SW 1271 (cell line): ENCODE measurements at places on chromosomes 3 and 15.
A peak's percentile ranks its signal among the peaks of the same experiment; 100 is the strongest.

GRCh38 chr3:195809291-195809785 is 2.4 kb downstream of the MUC4 start:
- DNase-seq, result no peak

DNA sequence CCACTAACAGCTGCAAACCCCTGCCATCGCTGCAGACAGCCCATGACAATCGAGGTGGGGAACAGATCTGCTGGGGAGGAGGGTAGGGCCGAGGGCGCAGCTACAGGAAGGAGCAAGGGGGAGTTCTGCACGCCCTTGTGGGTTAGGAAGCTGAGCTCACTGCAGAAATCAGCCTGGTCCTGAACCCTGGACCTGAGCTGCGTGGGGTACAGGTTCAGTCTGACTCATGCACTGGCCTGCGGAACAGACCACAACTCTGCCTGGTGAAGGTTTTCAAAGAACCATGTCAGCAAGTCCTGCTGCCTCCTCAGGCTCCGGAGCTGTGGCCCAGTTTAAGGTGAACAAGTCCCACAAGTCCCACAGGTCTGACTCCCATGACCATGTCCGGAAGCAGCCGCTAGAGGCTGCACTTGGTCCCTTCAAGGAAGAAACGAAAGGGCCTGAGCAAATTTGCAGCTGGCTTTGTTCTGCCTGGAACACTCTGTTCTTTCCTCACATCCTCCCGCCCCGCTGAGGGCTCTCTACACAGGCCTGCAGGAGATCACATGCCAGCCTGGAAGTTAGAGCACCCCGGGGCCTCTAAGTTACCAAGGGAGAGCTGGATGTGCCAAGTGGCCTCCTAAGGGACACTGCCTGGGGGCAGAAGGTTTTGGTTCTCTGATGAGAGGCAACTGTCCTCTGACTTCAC is 49.4 kb upstream of the AKAP13 start:
- peak; percentile 84 for DNase-seq

DNA sequence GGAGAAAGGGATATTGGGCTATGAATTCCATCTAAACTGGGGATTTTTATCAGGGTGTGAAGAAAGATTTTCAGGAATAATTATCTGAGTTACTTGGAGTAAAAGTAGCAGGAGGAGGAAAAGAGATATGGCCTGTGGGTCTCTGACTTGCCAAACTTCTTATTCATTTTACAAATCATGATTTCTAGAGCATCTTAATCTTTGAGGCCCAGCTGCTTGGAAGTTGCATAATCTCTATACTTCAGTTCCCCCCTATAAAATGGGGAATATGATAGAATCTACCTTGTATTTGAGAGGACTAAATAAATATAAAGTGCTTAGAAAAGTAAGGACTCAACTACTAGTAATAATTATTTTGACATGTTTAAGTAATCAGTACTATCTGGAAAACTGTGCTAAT is 11.0 kb upstream of the GABPB1 start:
- no peak for DNase-seq

DNA sequence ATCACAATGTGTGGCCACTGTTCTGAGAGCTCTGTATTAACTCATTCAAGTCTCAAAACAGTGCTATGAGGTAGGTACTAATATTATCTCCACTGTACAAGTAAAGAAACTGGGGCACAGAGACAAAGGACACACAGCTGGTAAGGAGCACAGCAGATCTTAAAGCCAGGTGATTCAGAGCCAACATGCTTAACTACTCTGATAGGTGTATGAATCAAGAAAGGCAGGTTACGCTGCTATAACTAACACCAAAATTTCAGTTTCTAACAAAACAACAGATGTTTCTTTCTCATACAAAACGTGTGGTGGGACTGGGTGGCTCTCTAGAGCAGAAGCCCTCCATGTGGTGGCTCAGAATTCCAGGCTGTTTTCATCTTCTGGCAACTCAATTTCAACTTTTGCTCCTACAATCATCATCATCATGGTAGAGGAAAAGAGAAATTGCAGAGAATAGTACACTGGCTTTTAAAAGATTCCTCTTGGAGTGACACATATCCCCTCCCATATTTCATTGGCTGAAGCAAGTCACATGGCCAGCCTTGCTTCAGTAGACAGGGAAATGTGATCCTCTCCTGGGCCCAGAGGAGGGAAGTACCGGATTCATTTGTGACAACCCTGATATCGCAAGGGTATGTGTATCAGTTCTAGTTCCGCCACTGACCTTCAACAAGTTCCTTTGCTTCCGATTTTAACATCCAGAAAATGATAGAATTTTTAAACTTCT is 126.2 kb upstream of the PTX3 start:
- no peak for DNase-seq

DNA sequence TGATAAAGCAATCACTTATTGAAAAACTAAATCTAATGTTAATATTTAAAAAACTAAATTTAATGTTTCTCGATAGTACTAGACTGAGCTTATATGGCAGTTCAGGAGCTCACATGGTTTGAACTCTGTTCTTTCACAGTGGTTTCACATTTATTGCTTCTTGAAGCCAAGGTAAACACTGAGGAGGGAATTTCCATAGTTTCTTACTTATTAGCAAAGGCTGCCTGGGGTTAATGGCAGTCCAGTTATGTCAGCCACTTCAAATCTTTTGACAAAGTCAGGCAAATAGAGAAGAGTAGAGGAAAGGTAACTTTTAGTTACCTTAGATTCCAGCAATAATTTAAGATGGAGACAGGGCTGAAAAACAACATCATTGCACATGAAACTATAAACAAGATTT is 831.5 kb downstream of the ROBO2 start:
- DNase-seq, result no peak

- DNase-seq, result no peak
Observed at GRCh38 chr3:103025880-103026279, 591.1 kb downstream of the ZPLD1 start.

- no peak for DNase-seq
Observed at GRCh38 chr3:126464494-126464893, 11.2 kb downstream of the ZXDC start.

GRCh38 chr15:73608941-73609340 is 24.2 kb downstream of the NPTN start:
- DNase-seq, result no peak

DNA sequence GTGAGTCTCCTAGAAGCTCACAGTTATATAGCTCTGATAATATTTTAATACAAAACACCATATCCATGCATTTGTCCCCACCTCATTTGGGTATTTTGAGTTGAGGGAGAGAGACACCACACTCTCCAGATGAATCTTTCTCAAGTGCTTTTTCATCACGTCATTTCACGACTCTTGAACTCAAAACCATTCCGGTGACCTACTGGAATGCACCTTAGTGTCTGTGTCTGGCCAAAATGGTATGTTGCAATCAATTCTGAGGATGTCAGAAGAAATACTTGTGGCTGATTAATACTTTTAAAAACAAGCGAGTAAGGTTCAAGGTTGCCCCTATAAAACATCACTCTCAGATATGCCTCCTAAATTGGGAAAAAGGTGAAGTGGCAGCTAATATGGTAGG is 352.6 kb upstream of the ICE2 start:
- no peak for DNase-seq

- no peak for DNase-seq
Observed at GRCh38 chr3:107092121-107092520, 285.1 kb upstream of the CCDC54 start.

DNA sequence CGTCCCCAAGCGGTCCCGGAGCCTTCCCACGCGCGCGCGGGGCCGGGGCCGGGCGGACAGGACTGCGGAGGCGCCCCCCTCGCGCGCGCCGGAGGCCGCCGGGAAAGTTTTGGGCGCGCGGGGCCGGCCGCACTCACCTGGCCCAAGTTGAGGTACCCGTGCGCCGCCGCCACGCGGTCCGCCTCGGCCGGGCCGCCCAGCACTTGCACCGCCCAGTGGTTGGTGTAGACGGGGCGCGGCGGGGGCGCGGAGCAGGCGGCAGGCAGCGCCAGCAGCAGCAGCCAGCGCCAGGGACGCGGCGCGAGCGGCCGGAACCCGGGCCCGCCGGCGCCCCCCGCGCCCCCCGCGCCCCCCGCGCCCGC is 289 bp downstream of the PCSK6 start:
- DNase-seq, result no peak

- DNase-seq, result no peak
Observed at GRCh38 chr3:178159691-178160220, 376.5 kb upstream of the KCNMB2 start.

DNA sequence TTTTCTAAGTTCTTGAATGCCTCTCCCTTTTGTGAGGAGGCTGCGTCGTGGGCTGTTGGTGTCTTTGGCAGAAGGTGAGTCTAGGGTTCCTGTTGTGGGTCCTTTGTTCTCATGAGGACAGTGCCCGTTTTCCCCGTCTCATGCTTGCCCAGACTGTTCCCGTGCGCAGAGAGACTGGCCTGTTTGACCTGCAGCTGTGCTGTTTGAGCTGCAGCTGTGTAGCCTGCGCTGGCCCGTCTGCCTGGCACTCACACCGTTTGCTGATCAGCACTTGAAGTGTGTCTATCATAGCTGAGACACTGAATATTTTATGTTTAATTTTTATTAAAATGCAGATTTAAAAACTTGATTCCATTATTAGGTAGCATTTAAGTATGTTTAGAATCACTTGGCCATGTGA is 9.9 kb downstream of the GOLGA6L2 start:
- DNase-seq, result no peak

GRCh38 chr15:45117308-45118130 is 3.4 kb downstream of the DUOXA2 start:
- no peak for DNase-seq

DNA sequence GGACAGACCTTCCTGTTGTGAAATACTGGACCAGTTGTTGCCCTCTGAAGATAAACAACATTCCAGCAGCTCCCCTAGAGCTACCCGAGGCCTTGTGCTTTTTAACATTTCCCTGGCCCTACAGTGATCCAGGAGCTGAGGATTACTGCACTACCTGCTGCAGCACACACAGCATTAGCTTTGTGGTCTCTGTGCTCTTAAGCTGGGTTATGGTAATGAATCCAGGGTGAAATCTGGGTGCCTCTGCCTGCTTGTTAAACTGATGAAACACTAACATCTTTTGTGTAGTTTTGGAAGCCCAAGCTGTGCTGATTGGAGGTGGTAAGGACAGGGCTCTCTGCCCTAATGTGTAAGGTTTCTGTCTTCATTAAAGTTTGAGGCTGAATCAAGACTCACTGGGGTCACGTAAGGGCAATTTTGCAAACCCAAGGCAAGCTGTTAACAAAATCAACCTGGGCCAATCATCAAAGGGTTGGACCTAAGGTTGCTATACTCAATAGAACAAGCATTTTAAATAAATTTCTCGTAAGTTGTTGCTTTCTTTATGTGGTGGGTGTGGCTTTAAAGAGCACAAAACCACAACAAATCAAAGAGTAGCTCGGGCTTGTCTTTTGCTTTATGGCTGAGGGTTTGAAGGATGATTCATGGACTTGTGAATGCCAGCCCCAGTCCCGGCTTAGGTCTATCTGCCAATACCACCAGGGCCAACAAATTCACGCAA is 183.9 kb downstream of the TPRG1 start:
- no peak for DNase-seq

GRCh38 chr3:88626456-88627120 is 476.8 kb downstream of the C3orf38 start:
- no peak for DNase-seq

- no peak for DNase-seq
Observed at GRCh38 chr15:74868059-74868458, 5.1 kb downstream of the SCAMP2 start.

GRCh38 chr15:82178061-82178460 is 84.5 kb downstream of the EFL1 start:
- no peak for DNase-seq

DNA sequence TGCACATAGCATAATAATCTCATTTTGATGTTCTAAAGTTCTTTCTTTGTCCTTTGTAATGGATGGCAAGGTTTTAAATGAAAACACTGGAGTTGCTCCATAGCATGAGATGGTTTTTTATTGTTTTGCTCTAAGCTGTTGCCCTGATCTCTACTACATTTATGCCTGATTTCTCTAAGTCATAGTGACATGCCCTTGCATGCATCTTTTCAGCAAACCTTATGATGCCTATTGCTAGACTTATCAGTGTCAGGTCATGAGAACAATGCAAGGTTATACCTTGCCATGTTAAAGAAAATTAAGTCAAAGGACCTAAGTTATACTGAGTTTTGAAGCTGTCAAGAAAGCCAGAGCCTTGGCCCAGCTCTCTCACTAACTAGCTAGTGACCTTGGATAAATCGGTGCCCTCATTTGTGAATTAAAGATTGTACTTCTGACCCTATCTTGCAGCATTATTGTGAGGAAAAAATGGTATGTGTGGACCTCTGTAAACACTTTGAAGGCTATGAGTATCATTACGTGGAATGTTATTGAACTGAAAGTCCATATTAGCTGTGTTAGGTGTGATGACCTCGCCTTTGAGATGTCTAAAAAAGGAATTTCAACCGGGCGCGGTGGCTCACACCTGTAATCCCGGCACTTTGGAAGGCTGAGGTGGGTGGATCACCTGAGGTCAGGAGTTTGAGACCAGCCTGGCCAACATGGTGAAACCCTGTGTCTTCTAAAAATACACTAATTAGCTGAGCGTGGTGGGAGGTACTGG is 256.4 kb upstream of the UBE2E1 start:
- no peak for DNase-seq

DNA sequence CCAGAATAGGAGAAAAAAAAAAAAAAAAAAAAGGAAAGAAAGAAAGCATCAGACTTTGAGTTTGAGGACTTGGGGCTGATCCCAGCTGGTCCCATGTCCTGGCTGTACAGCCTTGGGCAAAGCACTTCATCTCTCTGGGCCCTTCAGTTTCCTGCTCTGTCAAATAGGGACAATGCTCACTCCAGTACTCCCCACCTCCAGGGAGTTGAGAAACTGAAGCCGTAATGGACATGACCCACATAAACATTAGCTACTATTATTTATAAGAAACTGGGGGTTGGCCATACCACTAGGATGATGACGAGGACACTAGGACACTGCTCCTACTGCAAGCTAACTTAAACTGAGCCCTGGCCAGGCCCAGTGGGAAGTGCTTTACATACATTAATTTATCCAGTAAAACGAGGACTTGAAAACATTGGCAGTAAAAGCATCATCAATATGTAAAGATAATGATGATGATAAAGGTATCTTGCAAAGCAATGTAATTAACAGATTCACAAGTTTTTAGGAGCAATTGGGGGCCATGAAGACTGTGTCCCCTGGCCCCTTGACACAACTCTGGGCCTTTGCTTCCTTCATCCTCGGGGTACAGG is 22.9 kb upstream of the SMAD6 start:
- no peak for DNase-seq

DNA sequence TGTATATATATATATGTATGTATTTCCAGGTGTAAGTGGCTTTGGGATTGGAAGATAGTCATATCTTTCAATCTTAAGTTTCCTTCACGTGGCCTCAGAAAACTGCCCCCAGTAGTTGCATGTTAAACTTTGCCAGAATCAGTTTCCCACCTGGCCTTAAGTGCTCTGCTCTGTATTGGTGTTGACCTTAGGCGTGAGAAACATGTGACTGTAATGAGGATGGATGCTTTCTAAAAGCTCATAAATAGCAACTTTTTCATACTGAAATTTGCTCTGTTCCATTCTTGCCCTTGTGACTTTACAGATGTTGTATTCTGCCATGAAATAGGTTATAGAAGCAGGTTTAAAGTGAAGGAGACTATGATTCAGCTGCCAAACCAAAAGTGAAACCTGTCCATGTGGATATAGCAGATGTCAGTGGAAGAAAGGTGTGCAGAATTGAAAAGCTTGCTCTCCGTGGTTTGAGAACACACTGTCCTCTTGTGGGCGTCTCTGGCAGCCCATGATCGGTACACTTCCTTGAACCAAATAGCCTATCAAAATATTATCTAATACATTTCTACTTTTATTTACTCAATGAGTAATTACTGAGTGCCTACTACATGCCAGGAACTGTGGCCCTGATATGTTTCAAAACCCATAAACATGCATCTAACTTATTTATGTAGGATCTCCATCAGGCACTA is 15.8 kb downstream of the SCG5 start:
- DNase-seq, result no peak

GRCh38 chr3:23162934-23163333 is 40.2 kb upstream of the UBE2E2 start:
- no peak for DNase-seq
